ENCODE measurements at places on chromosomes 2 and 18.

GRCh38 chr2:221514305-221515040 is 57.6 kb downstream of the EPHA4 start:
- no peak for DNase-seq

GRCh38 chr2:65483763-65484162 is 51.4 kb upstream of the SPRED2 start:
- DNase-seq, result no peak

DNA sequence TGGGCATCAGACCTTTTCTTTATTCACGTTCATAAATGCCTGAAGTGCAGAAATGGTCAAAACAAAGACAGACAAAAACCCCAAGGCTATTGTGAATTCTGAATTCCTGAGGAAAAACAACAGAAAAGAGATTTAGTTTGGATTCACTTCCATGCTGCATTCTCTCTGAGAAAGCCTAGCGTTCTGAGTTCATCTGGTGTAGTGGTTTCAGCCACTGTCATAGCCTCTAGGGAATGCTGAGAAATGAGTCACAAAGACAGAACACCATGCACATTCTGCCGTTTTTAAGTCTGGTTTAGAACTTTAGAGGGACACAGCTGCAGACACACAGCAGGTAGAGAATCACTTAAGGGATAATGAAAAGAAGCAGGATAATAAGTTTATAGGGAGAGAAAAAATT is 93.8 kb downstream of the LRP1B start:
- DNase-seq, result no peak

DNA sequence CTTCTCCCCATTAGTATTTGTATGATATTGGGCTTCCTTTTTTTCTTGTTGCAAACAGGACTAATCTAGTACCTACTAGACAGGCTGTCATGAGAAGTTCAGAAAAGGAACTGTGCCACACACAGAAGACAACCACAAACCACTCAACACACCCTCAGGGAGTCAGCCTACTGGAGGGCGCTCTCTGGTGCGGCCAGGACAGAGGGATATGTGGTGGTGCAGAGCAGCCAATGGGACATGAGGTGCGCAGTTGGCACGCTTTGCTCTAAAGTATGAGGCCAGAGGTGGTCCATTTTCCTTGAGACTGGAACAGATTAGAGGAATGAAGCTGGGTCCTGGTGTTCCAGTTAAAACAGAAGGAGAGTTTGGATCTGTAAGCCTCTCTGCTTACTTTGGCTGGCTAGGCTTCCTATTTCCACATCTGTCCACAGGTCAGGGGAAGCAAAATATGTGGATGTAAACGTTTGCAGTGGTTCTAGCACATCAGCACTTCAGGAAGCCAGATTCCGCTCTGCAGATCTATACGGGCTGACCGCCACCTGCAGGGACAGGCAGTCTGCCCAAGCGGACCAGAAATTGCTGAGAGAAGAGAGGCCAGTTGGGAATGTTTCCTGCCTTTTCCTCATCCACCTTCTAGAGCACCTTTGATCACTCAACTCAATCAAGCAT is 114.1 kb downstream of the GFPT1 start:
- DNase-seq, result no peak

Data from KG1 (cell line).